ENCODE measurements at places on chromosomes 1 and 21.
A peak's percentile ranks its signal among the peaks of the same experiment; 100 is the strongest.

- DNase-seq, result no peak
These were observed 51.8 kb upstream of the FASLG start for GRCh38 chr1:172607145-172607544.

- peak; percentile 94 for DNase-seq
These were observed 38.5 kb downstream of the HUNK start for GRCh38 chr21:31911138-31911907.

- no peak for DNase-seq
These were observed 25.0 kb downstream of the HS2ST1 start for GRCh38 chr1:86939406-86939805.

GRCh38 chr1:225555821-225556220 lies 97.1 kb downstream of the ENAH start:
- no peak for DNase-seq

- no peak for DNase-seq
These were observed 38.2 kb upstream of the NID1 start for GRCh38 chr1:236103059-236103458.

DNA sequence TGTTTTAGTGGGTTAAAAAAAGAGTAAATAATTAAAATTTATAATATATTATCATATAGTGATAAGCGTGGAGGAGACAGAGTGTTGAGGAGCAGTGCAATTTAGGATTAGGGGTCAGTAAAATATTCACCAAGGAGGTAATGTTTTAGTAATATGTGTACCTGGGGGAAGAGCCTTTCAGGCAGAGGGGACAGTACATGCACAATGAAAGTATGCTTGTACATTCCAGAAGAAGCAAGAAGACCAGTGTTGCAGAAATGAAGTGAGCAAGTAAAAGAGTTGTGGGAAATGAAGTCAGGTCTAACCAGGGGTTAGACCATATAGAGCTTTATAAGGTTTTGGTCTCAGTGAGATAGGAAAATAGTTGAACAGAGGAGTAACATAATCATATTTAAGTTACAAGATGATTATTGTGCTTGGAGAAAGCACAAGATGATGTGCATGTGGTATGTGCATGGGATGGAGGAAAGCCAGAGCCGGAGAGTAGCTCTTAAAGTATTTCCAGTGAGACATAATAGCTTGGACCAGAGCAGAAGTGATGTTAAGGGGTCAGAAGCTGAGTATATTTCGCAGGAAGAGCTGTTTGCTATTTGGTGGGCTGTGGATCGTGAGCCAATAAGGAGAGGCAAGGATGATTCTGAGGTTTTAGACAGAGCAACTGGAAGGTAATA lies 44.8 kb downstream of the SNX7 start:
- no peak for DNase-seq

DNA sequence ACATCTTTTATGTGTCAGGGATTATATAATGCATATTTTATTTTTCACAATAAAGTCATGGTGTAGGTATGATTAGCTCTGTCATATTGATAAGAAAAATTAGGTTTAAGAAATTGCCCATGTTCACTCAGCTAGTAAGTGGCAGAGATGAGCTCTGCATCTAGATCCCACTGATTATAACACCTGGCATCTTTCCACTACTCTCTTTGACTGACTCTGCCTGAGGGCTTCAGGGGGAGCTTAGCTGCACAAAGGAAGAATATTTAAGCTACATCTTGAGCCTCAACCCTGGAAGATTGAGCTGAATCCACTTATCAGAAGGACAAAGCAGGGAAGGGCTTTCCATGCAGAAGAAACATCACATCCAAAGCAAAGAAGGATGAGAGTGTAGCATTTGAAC lies 190.4 kb downstream of the MIS18A start:
- no peak for DNase-seq

DNA sequence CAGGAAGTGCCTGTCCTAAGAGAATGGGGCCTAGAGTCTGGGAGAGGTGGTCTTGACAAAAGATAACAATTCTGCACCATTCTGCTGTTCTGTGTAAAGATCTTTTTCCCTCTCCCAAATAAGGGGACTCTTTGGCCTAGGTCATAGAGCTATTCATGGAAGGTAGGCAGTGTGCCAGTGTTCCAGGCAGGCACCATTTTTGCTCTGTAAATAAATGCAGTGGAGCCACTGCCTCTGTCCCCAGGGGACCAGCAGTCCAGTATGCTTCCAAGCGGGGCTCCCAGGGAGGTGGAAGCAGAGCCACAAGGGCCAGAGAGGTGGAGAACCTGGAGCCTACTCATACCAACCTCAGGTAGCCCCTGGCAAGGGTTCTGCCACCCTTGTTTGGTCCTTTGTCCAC lies 25.9 kb downstream of the KCNA2 start:
- no peak for DNase-seq

DNA sequence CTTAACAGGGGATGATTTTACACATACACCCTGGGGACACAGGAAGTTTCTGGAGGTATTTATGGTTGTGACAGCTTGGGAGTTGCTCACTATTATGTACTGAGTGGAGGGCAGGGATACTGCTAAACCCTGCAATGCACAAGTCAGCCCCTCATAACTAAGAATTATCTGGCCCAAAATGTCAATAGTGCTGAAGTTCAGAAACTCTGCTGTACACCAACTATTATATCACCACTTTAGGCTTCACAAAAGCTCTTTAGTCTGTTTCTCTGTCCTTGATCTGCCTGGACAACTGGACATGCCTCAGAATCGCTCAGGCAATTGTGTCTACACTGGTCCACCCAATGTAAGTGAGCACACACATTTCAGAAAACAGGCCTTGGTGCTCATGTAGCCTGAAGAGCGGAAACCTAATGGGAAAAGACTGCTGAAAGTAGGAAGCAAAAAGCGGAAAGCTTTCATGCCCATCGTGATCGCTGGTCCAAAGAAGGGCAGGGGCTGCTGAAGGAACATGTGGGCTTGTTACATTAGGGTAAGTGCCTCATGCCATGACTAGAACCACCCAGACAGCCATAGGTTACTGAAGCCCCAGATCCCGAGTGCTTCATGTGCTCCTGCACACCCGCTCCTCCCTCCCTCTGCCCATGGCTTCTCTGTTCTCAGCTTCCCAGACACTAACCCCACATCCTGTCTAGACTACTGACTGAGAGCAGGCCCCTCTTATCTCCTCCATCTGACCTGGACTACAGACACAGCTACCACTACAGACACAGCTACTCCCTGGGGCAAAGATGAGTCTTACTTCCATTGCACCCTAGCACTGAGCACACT lies 73.5 kb downstream of the LRIG2 start:
- no peak for DNase-seq

DNA sequence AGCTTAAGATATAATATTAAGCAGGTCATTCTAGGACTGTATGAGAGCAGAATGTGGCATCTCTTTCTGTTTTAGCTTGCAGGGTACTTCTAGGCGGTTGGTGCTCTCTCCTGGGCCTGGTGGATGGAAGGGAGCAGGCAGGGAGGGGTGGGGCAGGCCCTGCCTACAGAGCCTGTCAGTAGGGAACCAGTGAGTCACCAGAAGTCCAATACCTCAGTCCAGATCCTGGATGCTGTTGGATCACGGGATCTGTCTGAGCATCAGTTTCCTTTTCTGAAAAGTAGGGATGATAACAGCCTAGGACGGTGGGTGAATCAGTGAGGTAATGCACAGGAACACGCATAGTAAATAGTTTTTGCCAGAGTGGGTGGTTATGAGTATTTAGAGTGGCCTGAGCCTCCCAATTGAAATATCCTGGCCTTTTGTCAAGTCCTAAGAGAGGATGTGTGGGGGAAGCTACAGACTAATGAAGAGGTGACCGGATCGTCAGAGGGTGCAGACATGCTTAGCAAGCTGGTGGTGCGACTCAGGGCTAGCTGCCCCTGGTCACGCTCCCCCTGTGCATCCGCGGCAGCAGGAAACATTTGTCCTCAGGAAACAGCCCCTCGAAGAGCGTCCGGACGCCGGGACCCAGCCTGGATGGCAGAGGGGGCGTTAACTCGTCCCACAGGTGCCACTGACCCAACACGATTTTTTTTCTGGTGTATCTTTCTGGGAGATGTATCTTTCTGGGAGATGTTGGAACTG lies 23.9 kb downstream of the NAV1 start:
- peak; percentile 90 for DNase-seq

DNA sequence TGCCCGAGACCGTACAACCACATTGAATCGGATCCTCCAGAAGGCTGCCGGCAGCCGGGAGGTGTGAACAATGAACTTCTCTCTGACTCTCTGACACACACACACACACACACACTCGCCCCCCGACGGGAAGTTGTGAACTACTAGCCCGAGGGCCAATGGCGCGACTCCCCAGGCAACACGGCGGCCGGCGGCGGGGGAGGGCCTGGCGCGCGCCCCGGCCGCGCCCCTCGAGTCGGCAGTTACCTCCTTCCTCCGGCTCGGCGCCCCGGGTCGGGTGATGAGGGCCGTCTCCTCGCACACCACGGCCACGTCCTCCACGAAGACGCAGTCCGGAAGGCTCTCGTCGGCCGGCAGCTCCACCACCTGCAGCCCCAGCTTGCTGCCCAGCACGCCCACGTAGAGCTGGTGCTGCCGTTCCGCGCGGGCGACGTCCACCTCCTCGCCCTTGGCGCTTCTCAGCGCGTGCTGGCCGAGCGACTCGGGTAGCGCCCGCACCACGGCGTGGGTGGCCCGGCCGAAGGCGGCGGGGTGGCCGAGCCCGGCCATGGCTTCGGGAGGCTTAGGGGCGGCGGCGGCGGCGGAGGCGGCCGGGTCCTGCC lies 361 bp downstream of the DDAH1 start:
- peak; percentile 57 for DNase-seq

GRCh38 chr1:175530622-175531375 lies 212.6 kb downstream of the TNR start:
- DNase-seq, result no peak

DNA sequence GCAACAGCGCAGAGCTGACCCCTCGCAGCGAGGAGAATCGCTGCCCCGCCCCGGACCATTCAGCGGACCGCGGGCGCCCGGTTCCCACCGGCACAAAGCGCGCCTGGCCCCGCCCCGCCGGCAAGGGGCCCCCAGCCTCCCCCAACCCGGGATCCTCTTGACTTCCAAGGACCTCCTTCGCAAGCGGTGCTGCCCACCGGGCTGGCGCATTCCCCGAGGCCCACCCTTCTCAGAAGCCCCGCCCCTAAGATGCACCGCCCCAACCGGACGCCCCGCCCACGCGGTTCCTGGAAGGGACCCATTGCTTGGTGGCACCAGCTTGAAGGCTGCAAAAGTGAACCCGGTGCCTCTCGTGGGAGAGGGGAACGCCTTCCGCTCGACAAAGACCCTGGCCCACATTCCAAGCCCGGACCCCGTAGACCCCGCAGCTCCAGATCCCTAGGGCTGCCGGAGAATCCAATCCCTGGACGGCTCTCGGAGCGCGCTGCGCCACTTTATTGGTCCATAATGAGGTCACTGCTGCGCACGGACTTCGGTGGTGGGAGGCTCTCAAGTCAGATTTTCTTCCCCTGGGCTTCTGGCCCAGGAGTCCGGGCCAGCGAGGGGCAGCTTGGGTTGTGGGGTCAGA lies 2.0 kb downstream of the HES3 start:
- no peak for DNase-seq

DNA sequence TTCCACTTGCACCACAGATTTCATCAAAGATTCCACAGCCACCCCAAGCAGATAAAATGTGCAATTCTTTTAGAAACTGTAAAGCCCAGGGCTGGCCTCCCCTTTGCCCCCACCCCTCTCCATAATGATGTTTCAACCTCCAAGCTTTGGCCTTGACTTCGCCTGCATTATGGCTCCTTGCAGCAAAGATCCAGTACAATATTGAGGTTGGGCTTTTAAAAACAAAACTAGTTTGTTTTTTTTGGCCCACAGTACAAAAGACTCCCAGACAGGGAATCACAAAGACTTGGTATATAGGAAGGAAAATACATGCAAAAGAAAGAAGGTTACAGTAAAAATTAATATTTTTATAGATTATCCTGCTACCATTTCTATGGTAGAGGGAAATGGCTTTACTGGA lies 356.5 kb upstream of the PTBP2 start:
- DNase-seq, result no peak

DNA sequence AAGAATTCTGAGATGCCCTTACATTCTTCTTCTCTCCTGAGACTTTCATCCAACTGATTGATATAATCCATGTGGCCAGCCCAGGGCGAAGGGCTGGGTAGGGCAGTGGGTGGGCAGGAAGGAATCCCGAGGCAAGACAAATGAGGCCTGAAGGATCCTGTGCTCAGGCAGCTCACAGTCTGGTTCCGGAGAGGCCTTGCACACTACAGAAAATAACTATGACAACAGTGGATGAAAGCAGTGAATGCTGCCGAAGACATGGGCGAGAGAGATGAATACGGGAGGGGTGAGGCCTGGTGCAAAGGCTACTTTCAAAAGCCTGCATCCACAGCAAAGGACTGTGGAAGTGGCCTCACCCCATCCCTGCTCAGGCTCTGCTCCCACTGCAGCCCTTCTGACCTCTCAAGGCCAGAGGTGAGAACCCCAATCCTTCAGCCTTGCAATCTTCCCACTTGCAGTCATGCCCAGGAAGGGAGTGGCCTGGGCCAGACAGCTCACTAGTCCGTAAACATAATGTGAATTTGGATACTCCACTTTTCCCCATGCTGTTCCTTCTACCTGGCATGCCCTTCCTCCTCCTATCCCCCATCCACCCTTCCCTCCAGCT lies 183.7 kb upstream of the EDN2 start:
- DNase-seq, result no peak

GRCh38 chr1:65174585-65174984 lies 26.6 kb downstream of the AK4 start:
- DNase-seq, result peak; percentile 61

DNA sequence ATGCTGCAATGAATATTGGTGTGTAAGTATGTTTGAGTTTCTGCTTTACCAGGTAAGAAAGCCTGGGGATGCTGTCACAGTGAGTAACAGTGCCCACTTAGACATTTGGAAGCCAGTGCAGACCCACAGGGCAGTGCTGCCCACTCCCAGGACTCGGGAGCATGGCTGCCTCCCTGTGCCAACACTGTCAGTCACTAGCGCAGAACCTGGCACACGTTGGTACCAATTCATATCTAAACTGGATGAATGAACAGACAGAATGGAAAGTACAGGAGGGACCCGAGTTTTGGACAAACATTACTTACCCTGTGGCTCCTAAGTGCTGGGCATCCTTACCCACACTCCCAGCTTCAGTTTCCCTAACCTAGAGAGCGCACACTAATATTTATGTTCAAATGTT lies 1.6 kb upstream of the EVA1C start:
- DNase-seq, result no peak

DNA sequence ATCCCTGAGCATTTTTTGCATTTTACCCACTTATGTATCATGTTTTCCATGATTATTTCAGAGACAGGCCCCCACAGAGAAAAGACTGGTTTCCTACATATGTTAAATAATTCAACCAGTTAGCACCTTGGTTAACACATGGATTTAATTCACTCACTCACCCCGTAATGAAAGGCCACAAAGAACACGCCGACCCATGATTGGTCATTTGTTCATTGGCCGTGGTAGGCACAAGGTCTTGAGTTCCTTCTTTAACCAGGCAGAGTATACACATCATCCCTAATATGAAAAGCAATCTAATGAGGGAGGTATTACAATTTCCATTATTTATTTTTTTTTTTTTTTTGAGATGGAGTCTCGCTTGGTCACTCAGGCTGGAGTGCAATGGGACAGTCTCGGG lies 50.6 kb downstream of the RPS6KA1 start:
- DNase-seq, result no peak

Data from amniotic stem cell (primary cell).